ENCODE measurements at places on chromosomes 2 and 18.

DNA sequence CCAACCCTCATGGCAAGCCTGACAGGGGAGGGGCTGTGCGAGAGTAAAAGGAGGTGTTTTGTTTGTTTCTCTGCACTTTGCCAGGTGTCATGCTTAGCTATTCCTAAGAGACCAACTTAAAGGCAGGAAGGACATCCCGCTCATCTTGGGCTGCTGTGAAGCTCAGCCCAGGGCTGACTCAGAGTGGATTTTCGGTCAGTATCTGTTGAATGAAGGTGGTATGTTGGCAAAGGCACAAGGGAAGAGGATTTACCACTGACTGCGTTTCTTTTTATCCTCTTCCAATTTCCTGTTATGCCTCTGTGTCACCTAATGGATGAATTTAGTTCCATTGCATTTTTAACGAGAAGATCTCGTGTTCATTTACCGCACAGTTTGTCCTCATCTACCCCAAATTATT, 18.9 kb downstream of the TRPM8 start:
- DNase-seq: no peak

GRCh38 chr2:97651114-97651513, 5.3 kb downstream of the COX5B start:
- no peak for DNase-seq

DNA sequence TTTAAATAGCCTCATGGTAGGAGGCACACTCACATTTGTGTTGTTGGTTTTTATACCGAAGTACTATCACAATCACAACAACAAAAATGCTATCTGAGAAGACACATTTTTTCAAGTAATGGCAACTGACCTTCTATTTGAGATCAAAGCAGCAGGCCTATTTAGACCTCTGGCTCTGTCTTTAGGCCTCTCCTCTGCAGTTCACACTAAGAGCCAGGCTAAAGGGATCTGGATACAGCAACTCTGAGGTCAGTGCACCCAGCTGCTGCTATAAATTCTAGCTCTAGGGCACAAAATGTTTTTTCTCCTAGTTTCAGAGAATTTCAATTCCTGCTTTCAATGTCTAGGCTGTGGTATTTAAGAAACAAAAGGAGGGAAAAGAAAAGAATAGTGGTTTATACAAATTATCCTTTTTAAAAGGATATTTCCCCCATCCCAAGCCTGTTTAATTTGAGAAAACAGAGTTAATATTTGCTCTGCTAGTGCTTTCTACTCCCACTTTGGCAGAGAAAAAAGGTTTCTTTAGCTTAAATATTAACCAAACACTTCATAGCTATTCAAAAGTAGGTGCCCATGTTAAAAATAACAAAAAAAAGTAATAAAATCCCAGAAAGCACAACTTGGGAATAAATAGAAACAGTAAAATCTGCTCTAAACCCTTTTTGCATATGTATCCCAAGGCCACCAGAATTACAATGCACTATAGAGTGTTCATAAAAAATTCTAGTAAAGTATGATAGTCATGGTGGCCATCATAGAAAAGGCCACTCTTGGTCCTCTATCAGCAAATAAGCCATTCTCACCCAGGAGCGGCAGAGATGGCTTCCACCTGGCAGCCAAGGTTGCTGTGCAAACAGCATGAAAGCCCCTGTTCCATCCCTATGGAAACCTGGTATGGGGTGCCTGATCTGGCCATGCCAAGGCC, 293.6 kb upstream of the SESTD1 start:
- DNase-seq: no peak

DNA sequence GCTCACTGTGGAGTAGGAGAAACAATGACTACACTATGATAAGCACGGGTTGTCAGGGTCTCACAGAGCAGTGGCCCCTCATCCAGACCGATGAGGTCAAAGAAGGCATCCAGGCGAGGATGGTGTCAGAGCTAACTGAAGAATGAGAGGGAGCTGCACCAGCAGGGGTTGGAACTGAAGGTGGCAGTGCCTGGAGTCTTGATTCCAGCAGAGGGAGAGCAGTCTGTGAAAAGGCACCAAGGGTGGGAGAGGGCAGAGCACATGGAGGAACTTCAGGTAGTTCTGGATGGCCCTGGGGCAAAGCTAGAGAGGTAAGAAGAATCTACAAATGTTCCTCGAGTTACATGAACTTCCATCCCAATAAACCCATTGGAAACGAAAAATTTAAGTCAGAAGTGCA, 12.6 kb downstream of the ELMOD3 start:
- DNase-seq: no peak

DNA sequence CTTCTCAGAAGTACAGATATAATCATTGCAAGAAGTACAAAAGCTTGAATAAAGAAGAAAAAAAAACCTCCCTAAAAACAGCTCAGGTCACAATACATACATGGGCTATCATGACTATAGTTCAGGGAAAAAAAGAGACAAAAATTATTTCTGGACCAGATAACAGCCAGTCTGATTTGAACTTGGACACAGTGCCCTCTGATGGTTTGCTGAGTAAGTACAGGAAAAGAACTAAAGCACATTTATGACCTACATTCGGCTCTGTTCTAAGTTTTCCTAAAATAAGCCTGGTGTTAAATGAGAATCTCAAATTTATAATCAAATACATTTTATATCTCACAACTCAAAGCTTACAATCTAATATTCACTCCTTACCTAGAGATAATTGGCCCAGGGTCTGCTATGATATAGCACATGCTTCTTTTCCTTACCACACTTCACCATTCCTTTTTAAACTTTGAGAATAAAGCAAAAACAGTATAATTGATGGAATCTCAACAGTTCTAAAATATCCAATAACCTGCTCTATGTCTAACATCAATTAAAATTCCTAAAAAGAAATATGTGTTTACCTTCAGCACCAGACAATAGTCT, 81.1 kb downstream of the RAPH1 start:
- no peak for DNase-seq

- DNase-seq: no peak
These were observed 92.2 kb upstream of the MCFD2 start for GRCh38 chr2:47007826-47008225.

DNA sequence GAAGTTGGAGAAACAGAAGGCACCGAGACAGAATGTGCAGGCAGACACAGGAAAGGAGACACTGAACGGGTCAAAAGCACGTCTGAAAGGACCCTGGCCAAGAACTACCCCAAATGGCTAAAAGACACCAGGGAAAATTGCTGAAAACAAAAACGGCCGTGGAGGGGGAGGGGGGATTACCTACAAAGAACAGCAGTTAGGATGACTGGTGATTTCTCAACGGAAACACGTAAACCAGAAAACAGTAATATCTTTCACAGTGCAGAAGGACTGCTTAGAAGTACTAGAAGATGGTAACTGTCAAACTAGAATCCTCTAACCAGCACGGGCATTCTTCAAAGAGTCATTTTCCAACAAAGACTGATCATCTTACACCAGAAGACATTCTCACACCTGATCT, 142.6 kb downstream of the HDAC4 start:
- DNase-seq: no peak

- DNase-seq: no peak
These were observed 8.4 kb downstream of the KIF1A start for GRCh38 chr2:240811346-240812300.

- no peak for DNase-seq
These were observed 26.2 kb downstream of the NCOA1 start for GRCh38 chr2:24517247-24517646.

- no peak for DNase-seq
These were observed 12.6 kb downstream of the DRC1 start for GRCh38 chr2:26414311-26414710.

DNA sequence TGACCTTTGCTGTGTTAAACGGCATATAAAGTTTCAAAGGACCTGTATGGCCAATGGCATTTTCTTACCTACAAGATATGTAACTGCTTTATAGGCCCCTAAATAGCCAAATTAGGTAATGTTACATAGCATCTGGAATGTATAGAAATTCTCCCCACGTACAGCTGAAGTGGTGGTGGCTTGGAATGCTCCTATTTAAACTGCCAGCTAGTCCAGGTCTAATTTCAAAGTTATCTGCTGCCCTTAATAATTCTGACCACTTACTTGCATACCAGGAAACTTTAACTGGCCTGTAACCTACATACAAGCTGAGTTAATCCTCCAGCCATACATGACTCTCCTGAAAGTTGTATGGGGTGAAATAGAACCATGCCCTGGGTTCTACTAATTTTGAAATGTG, 1.3 kb downstream of the KIAA2012 start:
- DNase-seq: no peak

DNA sequence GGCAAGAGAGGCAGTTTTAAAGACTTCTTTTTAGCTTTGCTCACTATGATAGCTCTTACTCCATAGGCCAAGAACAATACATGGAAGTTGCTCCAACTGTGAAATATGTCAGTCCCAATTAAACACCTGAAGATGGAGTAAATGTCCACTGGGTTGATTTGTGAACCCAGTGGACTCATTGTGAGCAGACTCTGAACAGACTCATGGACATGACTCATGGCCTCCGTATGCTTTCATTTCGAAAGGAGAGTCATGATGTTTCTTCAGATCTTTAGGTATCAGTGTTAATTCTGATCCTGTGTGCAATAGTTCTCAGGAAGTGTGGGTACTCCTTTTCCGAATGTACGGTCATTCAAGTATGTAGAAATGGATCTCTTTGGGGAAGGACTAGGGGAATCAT, 5.4 kb upstream of the CWC22 start:
- DNase-seq: no peak

GRCh38 chr2:96594282-96594681, 43.8 kb downstream of the KANSL3 start:
- no peak for DNase-seq

DNA sequence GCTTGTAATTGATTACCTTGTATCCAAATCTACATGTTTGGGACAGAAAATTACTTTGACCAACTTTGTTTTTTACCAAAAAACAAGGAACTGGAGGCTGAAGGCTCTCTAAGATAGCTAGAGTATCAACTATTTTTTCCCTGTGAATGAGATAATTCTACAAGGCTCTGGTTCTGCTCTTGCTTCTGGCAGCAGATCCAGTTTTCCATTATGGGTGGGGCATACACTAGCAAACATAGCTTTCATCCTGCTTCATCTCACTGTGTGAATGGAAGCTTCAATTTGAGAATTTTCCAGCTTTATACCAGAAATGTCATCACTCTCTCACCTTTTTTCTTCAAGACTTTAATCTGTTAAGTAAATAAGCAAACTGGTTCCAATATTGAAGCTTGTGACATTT, 249.7 kb downstream of the RPRM start:
- DNase-seq: no peak

- DNase-seq: no peak
These were observed 283.4 kb upstream of the FBXO11 start for GRCh38 chr2:48189552-48190228.

GRCh38 chr18:71036783-71037182, 747.9 kb downstream of the SOCS6 start:
- no peak for DNase-seq

GRCh38 chr2:129205766-129206165, 773.7 kb upstream of the RAB6C start:
- DNase-seq: no peak

GRCh38 chr2:43518181-43518580, 77.7 kb downstream of the THADA start:
- no peak for DNase-seq

- no peak for DNase-seq
These were observed 11.6 kb downstream of the BABAM2 start for GRCh38 chr2:27902098-27902497.

DNA sequence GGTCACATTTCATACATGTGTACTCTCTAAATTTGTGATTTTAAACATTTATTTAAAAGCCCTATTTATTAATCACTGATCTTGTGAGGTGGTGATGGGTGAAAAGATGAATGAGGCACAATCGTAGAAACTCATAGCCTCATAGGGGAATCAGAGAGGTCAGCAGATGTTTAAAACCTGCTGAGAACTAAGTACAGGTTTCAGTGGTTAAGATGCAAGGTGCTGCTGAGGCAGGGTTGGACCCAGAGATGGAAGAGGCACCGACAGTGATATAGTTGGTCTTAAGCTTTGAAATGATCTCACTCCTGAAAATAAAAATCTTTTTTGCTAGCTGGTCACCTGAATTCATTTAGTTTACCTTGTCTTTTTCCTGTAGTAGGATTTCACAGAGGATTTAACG, 49.6 kb downstream of the LINC00305 start:
- no peak for DNase-seq

DNA sequence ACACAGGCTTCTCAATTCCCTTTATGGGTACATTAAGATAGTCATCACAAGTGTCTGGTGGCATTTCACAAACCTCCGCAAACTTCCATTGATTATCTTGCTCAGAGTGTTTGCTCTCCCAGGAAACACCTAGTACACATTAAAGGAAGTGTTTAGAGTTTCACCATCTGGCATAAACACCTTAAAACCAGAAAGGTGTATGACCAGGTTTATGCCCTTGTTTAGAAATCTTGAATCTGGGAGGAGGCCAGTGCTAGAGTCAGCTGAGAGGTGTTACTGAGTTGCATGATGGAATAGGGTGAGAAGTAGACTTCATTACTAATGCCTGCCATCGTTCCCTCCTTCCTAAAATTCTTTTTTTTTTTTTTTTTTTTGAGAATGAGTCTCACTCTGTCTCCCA, 78.9 kb upstream of the FAM237A start:
- DNase-seq: no peak

DNA sequence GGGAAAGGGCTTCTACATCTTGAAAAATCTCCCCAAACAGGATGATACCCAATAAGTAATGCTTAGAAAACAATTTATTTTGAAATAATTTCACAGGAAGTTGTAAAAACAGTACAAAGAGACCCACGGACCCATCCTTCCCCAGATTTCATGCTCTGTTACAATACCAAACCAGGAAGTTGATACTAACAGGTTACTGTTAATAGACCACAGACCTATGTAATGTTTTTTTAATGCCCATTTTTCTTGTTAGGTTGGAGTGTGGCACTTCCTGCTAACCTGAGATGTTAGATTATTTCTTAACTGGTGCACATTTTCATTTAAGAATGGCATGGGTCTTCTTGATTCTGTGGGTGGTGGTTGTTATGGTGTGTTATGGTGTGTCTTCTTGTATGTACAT, 21.4 kb upstream of the MGAT5 start:
- no peak for DNase-seq

- DNase-seq: no peak
These were observed 483.9 kb downstream of the PTH2R start for GRCh38 chr2:208890486-208890885.

DNA sequence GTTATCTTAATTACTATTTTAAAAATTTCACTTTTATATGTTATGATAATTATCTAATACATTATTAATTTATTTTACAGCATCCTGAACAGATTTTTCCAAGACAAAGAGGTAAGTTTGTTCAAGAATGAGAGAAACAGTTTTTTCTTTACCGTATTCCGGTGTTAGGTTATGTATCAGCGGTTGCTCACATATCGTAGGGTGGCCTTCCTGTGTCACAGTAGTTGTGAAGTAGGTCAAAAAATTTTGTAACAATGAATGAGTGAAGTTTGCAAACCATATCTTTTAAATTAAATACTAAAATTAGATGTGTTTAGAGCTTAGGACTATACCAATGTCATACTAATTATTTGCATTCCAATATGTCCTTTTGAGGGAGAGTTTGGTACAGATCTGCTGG, 33.5 kb downstream of the MRPS9 start:
- DNase-seq: no peak

GRCh38 chr18:72206814-72207213, 337.3 kb downstream of the CBLN2 start:
- DNase-seq: no peak

GRCh38 chr18:38563396-38563980, 997.9 kb upstream of the CELF4 start:
- DNase-seq: no peak

- no peak for DNase-seq
These were observed 53.6 kb upstream of the DDX18 start for GRCh38 chr2:117760916-117761315.
